ENCODE measurements at places on chromosomes 1 and 21. TPM values are rescaled to one million over a fixed set of nuclear protein-coding genes. Genes with fewer than 3 reads are reported as not detected.
A peak's percentile ranks its signal among the peaks of the same experiment; 100 is the strongest.

DNA sequence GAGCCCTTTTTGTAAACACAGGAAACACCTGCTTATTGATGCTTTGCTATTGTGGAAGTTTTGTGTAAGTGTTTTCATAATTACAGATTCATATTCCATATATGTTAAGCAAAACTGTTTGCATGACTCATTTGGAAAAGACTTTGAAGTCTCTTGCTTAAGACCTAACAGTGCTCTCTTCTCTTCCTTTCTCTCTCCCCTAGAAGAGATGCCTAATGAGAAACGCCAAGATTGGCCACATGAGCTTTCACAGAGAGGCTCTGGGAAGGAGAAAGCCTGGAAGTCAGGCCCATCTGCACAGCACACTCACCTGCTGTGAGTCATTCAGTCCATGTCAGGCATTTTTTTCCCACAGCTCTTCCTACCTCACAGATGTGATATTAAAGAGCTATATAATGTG lies 101.6 kb upstream of the PALMD start:
- DNase-seq, result no peak

DNA sequence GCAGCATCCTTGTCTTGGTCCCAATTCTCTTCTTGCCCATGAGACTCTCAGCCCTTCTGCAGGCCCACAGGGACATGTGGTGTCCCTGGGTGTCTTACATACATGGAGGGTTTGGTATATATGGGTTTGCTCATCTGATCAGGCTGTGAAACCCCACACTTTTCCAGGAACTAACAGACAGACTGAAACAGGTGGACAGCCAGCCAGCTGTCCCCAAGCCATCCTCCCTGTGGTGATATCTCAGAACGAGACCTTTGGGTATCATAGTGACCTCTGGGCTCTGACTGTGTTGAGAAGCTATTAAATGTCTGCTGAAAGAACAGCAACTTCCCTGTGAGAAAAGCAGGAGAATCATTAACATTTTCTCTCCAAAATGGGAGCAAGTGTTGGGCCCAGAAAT lies 115.5 kb upstream of the PAXBP1 start:
- no peak for DNase-seq

DNA sequence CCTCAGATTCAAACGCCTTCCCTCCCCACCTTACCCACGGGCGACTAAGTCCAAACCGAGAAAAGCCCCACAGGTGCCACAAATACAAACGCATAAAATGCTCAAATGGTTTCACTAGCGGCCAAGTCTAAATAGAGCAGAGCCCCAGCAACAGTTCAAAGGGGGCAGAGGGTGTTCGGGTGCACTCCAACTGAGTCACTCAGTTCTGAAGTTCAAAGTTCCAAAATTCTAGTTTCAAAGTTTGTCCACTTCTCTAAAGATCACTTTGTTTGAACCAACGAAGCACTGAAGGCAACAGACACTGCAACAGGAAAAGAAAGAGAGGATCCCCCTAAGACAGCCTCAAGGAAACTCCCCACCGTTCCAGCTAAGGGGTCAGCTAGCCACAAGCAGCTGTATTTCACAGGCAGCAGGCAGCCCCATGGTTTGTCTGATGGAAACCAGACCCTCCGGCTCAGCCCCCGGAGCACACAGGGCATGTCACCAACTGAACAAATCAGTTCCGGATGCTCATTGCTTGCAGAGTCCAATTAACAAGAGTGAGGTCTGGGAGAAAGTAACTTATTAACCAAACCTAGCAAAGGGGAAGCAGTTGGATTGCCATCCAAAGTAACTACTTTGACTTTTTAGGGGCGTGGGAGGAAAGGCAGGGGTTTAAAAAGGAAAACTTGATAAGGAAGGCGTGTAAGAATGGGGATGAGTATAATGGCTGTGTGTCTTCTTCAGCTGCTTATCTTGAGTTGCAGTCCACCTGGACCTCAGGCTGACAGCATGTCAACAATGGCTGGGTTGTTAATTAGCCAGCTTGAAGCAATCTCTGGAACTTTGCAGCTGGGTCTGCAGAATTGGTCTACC lies 1423.9 kb upstream of the PRMT6 start:
- DNase-seq, result no peak

- peak; percentile 39 for DNase-seq
Measured at GRCh38 chr1:6490181-6491080, 1.0 kb downstream of the PLEKHG5 start.

FCRL1 gene
- not detected for total RNA-seq
